Smooth muscle cell of bladder (primary cell): ENCODE measurements at places on chromosomes 6 and 20. TPM values are rescaled to one million over a fixed set of nuclear protein-coding genes. Genes with fewer than 3 reads are reported as not detected.

Gene RRAGD
- 0.14 and 3.1 TPM in 2 replicates for total RNA-seq

Gene SAMD3
- total RNA-seq: 4.1 and 11.8 TPM in 2 replicates

Gene EPB41L1
- total RNA-seq: 14.4 and 24.5 TPM in 2 replicates

Gene PFDN4
- total RNA-seq: 108 and 130 TPM in 2 replicates

Gene SOBP
- total RNA-seq: 4.2 and 5.3 TPM in 2 replicates

Gene PSORS1C2
- not detected in 2 replicates for total RNA-seq

Gene RBPJL
- total RNA-seq: not detected in 2 replicates

Gene E2F1
- 1.00 and 1.5 TPM in 2 replicates for total RNA-seq

Gene ULBP3
- 3.4 and 12.1 TPM in 2 replicates for total RNA-seq

Gene EPHA7
- total RNA-seq: under 0.01 and 0.37 TPM in 2 replicates
